Stimulated activated CD8-positive, alpha-beta memory T cell treated with anti-CD3 and anti-CD28 coated beads, Interleukin-4, amount 100 ng/mL, for 4 hours (primary cell): ENCODE measurements at places on chromosomes 16 and 17.

DNA sequence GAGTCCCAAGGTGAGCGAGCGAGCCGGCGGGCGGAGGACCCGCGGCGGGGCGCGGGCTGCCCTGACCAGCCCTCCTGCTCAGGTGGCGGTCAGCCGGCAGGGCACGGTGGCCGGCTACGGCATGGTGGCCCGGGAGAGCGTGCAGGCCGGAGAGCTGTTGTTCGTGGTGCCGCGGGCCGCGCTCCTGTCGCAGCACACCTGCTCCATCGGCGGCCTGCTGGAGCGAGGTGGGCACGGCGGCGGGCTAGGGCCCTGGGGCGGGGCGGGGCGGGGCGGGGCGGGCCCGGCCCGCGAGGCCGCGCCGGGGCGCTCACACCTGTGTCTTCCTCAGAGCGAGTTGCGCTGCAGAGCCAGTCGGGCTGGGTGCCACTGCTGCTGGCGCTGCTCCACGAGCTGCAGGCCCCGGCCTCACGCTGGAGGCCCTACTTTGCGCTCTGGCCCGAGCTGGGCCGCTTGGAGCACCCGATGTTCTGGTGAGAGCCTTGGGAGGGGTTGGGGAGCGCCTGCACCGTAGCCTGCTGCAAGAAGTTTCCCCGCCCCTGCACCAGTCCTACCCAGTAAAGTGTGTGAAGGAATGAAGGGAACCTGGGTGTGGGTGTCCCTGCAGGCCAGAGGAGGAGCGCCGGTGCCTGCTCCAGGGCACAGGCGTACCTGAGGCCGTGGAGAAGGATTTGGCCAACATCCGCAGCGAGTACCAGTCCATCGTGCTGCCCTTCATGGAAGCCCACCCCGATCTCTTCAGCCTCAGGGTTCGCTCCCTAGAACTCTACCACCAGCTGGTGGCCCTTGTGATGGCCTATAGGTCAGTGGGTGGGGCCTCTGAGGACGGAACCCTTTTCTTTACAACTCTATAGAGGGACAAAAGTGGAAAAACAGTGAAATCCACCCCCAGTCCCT lies 802 bp downstream of the SETD6 start:
- DNase-seq: no peak

DNA sequence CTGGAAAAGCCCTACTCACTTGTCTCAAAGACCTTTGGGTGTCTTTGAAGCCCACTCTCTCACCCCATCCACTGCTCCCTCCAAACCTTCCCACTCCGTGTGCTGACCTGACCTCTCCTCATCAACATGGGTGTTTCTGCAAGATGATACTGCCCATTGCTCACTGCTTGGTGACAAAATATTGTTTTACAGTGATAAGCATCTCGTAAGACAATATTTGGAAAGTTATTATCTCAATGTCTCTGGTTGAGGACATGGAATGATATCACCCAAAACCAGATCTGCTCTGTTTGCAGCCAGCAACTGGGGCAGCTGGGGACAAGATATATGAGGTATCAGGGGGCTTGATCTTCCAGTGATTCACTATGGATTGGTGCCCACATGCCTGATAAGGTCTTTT lies 195.8 kb downstream of the SALL1 start:
- DNase-seq: no peak

GRCh38 chr17:57375770-57376225 lies 119.5 kb downstream of the MSI2 start:
- no peak for DNase-seq

- DNase-seq: no peak
Measured at GRCh38 chr17:50440172-50440837, 14.3 kb downstream of the ACSF2 start.

GRCh38 chr17:40218006-40218739 lies 931 bp upstream of the WIPF2 start:
- DNase-seq: no peak

- DNase-seq: no peak
Measured at GRCh38 chr17:7003745-7004144, 7.9 kb downstream of the ALOX12 start.

GRCh38 chr17:64635647-64636305 lies 26.3 kb downstream of the SMURF2 start:
- DNase-seq: no peak

DNA sequence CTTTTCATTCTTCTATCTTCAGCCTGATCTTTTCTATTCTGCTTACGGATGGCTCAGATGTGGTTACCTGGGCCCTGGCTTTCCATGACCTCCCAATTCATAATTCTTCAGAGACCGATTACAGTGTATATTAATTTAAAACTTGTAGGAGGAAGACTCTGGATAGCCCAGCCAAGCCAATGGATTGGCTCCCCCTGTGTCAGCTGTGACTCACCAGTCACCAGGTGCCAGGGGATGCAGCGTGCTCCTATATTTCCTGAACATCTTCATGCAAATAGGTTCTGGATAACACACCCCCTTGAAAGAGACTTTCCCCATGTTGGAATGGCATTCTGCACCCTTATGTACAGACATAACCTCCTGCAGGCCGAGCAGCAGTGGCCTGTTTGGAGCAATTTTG lies 208.3 kb upstream of the WSCD1 start:
- no peak for DNase-seq

- DNase-seq: no peak
Measured at GRCh38 chr16:48117217-48118105, 38.3 kb downstream of the ABCC12 start.

DNA sequence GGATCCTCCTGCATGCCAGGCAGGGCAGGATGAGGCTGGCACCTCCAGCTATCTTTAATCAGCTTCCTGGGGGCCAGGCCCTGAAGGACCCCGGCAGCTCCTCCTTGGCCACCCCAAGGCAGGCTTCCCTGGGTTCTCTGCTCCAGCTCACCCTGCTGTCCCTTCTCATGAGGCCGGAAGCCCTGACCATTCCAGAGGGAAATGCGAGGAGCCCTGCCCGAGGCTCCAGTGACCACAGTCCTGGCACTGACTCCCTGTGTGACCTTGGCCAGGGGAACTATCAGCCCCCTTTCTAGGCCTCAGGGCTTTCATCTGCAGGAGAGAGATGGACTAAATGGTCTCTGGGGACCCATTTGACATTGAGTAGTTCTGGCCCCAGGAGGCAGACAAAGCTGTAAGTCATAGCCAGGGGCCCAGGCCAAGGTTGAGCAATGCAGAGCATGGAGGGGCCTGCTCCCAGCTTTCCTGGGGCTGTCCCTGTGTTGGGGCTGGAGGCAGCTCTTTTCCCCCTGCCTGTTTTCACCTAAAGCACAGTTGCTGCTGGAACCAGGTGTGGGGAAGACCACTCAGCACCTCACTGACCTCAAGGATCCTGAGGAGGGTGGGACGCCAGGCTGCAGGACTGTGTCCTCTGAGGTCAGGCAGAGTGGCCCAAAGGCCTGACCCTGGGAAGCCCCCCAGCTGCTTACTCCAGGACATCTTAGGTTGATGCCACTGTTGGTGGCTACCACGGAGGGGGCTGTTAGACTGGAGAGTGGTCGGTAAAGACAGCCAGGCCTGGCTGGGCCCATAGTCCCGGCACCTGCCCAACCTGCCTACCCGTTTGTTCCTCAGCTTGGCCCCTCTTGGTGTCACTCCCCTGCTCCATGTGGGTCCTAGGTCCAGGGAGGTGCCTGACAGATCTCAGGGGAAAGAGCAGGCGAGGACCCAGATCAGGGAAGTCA lies 8.1 kb downstream of the KCNH6 start:
- DNase-seq: no peak

- no peak for DNase-seq
Measured at GRCh38 chr17:40017422-40018080, 2.3 kb downstream of the CSF3 start.

GRCh38 chr17:80254396-80255251 lies 6.0 kb upstream of the RNF213 start:
- DNase-seq: no peak

GRCh38 chr17:41308251-41308917 lies 725 bp downstream of the KRTAP16-1 start:
- peak; percentile 42 for DNase-seq

- no peak for DNase-seq
Measured at GRCh38 chr16:66487580-66488275, 60.6 kb downstream of the BEAN1 start.

- no peak for DNase-seq
Measured at GRCh38 chr16:9408297-9408878, 316.9 kb downstream of the HAPSTR1 start.

- DNase-seq: no peak
Measured at GRCh38 chr17:7384489-7385081, 3.7 kb downstream of the TNK1 start.

DNA sequence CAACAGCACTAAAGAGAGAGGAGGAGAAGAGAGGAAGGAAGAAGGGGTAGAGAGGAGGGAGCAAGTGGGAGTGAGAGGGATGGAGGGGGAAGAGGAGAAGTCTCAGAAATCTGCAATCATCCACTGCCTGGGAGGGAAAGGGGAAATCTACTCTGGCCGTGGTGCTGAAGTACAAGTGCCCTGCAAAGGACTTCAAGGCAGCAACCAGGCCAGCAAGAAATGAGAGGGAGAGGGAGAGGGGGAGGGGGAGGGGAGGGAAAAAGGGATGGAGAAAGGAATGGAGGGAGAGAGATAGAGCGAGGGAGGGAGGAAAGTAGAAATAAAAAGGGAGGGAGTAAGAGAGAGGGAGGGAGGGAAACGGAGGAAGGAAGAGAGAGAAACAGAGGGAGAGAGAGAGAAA lies 130.8 kb upstream of the EEF2KMT start:
- no peak for DNase-seq

- DNase-seq: no peak
Measured at GRCh38 chr17:28645576-28645939, 600 bp upstream of the BLTP2 start.

GRCh38 chr16:85457366-85457765 lies 155.8 kb upstream of the GSE1 start:
- no peak for DNase-seq

- no peak for DNase-seq
Measured at GRCh38 chr17:77966476-77966875, 8.0 kb downstream of the TNRC6C start.

- DNase-seq: no peak
Measured at GRCh38 chr17:78526231-78527025, 50.8 kb downstream of the DNAH17 start.

DNA sequence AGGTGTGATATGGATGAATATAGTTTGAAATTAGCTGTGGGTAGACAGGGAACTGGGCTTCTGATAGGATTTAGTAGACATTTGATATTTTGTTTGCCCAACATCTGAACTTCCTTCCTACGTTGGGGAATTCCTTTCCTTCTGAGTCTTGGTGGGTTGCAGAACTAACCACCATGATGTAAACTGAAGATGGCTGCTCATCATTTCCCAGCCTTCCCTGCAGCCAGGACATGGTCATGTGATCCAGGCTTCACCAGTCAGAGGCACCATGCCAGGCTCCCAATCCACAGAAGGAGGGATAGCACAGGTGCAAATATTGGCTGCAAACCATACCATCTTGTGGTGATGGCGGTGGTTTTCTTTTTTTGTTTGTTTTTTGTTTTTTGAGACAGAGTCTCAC lies 57.4 kb downstream of the EMP2 start:
- DNase-seq: no peak

DNA sequence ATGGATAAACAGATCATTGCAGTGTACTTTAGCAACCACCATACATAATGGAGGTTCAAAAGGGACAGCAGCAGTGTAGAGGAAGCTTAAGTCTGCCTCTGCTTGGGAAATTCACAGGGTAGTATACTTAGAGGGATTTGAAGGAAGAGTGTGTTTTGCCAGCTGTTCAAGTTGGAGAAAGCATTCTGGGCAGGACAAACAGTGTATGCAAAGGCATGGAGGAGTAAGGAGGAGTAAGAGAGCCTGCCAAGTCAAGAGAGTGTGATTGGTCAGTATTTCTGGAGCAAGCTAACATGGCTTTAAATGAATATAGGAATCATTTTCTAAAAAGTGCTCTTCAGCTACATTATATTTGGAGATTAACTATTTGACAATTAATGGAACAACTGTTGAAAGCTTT lies 22.9 kb upstream of the PHAF1 start:
- no peak for DNase-seq

- DNase-seq: no peak
Measured at GRCh38 chr16:89189358-89190025, 10.8 kb downstream of the SLC22A31 start.

GRCh38 chr16:81004646-81005353 lies 1.9 kb downstream of the CMC2 start:
- no peak for DNase-seq

- no peak for DNase-seq
Measured at GRCh38 chr17:48835971-48836370, 5.1 kb downstream of the CALCOCO2 start.

- no peak for DNase-seq
Measured at GRCh38 chr16:72935896-72936295, 112.0 kb downstream of the ZFHX3 start.

- DNase-seq: no peak
Measured at GRCh38 chr17:1001640-1002411, 4.9 kb downstream of the TIMM22 start.

- DNase-seq: no peak
Measured at GRCh38 chr16:4692460-4693295, 684 bp upstream of the NUDT16L1 start.

- DNase-seq: no peak
Measured at GRCh38 chr17:37432671-37433070, 26.0 kb downstream of the TADA2A start.

DNA sequence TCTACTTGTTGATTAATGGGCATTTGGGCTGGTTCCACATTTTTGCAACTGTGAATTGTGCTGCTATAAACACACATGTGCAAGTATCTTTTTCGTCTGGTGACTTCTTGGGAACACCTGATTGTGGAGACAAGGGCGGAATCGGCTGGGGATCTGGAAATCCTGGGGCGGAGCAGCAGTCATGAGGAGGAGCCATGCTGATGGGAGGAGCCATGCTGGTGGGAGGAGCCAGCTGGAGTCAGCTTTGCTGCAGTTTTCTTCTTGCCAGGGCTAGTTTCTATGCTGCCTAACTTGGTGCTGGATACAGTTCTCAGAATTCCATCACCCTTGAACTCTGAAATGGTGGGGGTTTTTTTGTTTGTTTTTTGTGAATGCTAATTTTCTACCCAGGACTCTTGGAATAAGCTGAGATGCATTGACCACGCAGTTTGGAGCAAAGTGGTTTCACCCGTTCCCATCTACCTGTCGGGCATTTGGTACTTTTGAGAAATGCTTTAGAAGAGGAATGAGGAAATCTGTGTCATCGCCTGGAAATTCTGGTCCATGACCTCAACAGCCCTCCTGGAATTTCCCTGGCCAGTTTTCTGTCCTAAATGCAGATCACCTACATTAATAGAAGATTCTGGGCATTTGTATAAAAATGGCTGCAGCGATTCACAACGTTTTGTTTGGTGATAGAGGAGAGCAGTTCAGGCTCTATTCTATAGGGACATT lies 217.4 kb upstream of the ZFHX3 start:
- DNase-seq: no peak

- no peak for DNase-seq
Measured at GRCh38 chr17:15436473-15437302, 30.7 kb downstream of the CDRT4 start.

DNA sequence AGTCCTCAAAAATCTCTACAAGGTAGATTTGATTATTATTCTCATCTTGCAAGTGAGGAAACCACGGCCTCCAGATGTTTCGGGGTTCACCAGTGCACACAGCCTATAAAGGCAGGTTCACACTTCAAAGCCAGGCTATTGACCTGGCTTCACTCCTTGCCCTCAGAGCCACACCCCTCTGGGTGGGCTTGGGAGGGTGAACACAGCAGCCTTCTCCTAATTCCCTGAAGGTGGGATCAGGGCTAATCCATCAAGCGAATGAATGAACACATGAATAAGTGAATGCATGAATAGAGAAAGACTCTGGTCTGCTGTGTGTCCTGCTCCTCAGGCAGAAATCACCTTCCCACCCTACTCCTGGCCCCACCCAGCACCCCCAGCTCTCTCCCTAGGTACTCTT lies 139.0 kb downstream of the CYLD start:
- no peak for DNase-seq
